ENCODE measurements at places on chromosomes 16 and 17.

- DNase-seq = no peak
Observed at GRCh38 chr16:82672676-82673075, 45.9 kb downstream of the CDH13 start.

- no peak for DNase-seq
Observed at GRCh38 chr17:79364315-79365094, 246.3 kb downstream of the RBFOX3 start.

DNA sequence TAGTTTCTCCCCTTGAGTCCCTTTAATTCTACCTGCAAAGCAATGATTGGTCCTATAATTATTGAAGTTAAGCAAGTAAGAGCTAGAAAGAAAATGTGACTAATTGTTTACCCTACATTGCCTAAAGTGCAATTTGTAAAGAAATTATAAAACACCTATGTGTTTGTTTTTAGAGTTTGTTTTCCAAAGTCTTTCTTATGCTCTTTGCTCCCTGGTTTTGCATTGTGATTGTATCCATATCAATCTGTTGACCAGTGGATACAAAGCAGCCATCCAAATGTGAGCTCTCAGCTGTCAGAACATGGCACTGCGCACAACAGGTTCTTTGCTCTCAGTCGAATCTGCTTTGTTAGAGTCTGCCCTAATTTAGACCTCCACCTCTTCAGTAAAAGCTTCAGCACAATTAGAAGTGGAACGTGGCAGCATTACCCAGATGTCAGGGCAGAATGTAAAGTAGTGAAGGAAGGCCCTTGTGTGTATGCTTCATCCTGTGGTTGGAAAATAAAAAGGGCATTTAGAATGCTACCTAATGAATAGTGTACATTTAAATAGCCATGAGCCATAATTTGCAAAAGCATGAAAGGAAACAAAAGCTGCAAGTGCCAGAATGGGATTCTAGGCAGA is 70.5 kb downstream of the AATF start:
- no peak for DNase-seq

DNA sequence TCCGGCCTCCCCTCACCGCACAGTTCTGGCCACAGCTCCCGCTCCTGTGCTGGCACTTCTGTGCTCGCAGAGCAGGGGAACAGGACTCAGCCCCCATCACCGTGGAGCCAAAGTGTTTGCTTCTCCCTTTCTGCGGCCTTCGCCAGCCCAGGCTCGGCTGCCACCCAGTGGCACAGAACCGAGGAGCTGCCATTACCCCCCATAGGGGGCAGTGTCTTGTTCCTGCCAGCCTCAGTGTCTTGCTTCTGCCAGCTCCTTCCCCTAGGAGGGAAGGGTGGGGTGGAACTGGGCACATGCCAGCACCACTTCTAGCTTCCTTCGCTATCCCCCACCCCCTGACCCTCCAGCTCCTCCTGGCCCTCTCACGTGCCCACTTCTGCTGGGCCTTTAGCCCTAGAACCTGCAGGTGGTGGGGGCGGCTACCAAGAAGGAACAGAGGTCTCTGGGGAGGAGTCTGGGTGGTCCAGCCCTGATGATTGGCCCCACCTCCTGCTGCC is 645 bp upstream of the ELMO3 start:
- DNase-seq = no peak

- DNase-seq = no peak
Observed at GRCh38 chr16:76335180-76335974, 58.2 kb downstream of the CNTNAP4 start.

- no peak for DNase-seq
Observed at GRCh38 chr16:56399486-56399885, 25.9 kb downstream of the AMFR start.

DNA sequence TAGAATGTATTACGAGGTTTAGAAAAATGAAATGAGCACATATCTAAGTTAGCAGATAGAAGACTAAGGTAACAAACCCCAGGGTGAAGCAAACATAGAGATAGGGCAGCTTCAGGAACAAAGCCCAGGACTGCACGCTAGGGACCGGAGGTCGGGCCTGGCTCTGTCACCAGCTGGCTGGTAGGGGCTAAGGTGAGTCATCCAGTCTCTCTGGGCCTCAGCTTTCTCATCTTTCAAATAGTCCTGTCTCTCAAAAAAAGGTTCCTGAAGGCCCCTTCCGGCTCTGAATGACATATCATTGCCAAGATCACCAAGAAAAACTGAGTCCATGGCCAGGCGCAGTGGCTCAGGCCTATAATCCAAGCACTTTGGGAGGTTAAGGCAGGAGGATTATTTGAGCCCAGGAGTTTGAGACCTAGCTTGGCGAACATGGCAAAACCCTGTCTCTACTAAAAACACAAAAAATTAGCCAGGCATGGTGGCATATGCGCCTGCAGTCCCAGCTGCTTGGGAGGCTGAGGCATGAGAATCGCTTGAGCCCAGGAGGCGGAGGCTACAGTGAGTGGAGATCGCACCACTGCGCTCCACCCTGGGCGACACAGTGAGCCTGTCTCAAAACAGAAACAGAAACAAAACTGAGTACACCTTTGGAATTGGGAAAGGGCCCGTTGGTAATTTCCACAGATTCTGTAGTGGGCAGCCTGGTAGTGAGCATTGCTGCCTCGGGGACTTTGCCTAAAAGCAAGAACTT is 26.0 kb downstream of the PKD1L3 start:
- no peak for DNase-seq

- no peak for DNase-seq
Observed at GRCh38 chr17:2438823-2439222, 38.0 kb upstream of the MNT start.

DNA sequence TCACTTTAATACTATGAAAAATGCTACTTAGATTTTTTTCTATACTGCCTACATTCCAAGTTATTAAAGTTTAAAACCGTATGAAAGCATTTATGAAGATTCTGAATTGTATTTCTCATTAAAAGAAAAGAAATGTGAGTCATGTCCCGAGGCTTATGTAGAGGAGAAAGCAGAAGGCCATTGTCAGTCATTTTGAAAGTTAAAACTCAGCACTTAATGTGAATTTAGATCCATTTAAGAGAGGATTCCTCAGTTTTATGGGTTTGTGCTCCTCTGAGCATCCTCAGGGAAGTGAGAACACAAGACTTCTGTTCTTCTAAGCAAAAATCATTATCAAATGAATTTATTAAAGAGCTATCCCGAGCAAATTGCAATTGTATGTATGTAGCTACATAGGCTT is 11.8 kb downstream of the C17orf75 start:
- DNase-seq = no peak

DNA sequence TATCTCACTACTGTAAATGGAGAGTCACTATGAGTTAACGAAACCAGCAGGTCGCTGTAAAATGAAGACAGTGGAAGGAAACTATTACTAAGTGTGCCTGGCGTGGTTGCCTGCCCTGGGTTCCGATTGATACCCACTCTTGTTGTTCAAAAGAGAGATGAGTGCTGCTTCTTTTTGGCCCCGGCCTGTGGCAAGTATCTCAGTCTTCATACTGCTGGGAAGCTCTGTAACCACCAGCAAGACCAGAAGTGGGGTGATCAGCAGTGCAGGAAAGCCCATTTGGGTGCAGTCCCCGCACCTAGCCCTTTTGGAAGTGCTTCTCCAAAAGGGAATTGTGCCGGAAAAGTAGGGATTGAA is 104.5 kb downstream of the SNX29 start:
- DNase-seq = no peak

DNA sequence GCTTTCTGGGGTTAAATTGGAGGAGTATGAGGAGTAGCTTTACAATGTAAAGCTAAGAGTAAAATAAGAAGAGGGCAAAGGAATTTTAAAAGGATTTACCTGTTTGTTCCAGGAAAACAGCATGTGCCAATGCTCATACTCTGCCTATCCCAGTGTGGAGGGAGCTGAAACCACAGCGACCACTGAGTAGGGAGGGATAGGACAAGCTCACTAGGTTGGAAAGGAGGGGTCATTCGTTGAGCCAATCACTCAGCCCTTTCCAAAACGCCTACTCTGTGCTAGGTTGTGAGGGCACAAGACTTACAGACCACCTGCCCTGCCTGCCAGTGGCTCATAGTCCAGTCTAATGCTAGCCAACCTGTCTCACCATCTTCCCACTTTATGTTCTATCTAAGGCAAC is 1.1 kb upstream of the DNAJC7 start:
- DNase-seq = no peak

- no peak for DNase-seq
Observed at GRCh38 chr16:75065521-75066149, 50.9 kb downstream of the LDHD start.

DNA sequence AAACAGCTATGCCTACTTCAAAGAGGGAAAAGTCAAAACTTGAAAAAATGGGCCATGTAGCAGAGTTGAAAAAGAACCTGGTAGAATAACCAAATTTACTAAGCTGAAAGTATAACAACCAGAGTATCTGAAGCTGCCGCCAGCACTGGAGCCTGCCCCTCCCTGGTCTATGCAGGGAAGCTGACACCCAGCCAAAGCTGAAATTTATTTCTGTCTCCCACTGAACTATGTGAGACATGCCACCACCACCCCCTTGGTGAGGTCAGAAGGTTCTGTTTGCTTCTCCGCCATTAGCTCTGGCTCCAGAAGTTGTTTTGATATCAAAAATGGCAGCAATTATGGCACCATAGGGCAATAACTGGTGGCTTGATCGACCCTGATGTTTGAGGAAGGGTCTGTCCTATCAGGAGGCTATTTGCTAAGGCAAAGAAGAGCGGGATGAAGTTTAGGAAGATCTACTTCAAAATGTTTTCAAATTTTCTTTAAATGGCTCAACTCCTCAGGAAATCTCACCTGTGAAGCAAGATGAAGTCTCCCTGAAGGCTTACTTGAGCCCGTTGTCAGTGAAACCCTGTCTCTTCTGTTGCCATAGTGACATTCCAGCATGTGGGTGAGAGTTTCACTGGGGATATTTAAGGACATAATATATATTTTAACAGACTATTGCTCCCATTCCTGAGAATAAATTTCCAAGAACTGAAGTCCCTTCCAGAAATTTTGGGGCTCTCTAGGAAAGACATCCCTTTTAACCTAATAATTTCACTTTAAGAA is 122.0 kb downstream of the COPRS start:
- no peak for DNase-seq

DNA sequence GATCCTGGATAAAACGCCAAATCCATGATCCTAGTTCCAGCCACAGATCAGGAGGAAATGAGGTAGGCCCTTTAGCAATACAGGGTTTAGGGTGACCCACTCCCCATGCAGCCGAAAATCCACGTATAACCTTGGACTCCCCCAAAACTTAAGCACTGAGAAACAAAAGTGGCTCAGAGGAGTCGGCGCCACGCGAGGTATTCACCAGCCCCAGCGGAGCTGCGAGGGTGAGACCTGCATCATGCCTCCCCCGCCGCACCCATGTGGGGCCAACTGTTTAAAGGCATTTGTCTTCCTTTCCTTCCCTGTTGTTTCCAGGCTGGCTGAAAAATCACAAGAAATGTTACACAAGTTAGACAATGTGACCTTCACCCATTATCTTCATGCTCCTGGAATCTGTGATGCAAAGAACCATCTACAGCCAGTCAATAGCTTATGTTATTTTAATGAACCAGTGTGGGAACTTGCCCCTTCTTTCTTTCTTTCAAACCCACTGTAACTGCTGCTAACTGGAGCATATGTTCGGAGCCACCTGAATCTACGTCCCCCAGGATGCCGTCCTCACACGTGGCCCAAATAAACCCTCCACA is 98.2 kb upstream of the METRNL start:
- DNase-seq = no peak

- DNase-seq = no peak
Observed at GRCh38 chr16:89197633-89198416, 2.5 kb downstream of the SLC22A31 start.

DNA sequence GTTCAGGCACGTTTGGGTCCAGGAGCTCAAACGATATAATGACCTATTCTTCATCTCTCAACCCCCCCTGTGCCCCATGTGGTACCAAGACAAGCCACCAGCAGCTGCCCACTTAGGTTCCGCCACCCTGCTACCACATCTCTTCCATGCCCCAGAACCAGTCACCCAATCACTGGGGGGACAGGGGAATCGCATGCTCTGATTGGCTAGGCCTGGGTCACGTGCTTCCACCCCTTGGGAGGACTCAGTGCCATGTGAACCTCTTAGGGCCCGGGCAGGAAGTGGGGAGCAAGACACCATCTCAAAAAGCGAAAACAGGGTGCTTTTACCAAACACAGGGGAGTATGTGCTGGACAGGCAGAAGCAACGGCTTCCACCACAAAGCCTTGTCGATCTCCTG is 91.3 kb downstream of the KATNIP start:
- no peak for DNase-seq

GRCh38 chr16:29943846-29944799 is 17.8 kb upstream of the TMEM219 start:
- no peak for DNase-seq

DNA sequence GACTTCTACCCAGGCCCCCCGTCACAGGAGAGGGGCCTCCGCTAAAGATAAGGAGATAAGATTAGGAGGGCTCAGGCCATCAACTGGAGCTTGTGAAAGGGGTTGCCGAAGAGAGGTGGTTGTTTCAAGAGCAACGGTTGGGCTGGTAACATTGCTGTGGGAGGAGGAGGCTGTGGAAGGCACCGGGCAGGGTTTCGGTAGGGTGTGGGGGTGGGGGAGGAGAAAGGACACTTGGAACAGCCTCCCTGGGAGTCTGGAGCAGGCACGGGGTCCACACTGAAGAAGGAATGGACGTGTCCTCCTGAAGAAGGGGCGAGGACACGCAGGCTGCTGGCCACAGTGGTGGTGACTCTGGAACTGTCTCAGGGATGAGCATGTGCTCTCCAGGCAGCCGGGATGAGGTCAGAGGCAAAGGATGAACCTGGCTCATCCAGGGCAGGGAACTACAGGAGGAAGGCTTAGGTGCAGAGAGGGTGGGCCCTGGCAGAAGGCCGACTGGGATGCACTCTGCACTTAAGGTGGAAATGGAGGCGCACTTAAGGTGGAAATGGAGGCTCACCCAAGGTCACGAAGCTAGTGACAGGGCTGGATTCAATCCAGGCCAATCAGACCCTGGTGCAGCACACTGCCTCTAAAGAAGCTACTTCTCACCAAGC is 1.2 kb upstream of the EPX start:
- DNase-seq = no peak

- DNase-seq = no peak
Observed at GRCh38 chr17:40699371-40699770, 4.2 kb downstream of the KRT24 start.

DNA sequence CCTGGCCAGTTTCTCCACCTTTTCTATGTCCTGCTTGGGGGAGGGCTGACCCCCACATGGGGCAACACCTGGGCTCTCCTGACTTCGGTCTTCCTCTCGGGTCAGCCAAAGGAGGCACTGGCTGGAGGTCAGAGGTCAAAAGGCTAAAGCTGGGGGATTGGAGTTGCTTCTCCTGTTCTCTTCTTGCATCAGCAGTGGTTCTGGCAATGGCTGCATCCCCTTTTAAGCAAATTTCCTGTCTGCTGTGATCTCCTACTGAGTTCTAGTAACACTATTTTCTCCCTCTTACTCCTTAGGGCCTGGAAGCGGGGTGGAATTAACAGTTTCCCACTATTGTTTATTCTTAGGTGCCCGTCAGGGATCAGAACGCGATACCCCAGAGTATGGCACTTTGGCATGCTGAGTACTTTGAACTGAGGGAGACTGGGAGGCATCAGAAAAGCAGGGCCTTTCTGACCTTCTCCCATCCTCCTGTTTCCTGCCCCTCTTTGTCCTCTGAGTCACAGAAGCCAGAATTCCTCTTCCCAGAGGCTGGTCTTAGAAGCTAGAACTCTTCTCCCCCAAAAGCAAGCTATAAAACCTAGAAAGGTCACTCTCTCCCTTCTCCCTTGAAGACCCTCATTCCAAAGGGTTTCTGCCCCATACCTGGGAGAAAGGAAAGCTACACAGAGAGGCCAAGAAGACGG is 268.2 kb downstream of the STX8 start:
- DNase-seq = no peak

All from NCI-H1417 treated with DMSO at 0.1 percent for 48 hours (cell line).